ENCODE measurements at places on chromosomes 12 and 14.

DNA sequence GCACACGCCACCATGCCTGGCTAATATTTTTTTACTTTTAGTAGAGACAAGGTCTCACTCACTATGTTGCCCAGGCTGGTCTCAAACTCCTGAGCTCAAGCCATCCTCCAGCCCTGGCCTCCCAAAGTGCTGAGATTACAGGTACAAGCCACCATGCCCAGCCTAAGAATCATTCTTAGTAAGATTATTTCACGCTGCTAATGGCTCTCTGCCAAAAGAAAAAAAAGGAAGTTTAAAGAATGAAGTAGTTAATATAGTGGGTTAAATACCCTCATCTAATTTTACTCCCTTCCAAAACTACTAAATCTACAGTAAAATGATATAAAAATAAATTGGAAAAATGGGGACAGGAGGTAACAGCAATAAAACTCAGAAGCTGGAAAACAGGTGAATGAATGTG lies 2.6 kb downstream of the ETFRF1 start:
- no peak for DNase-seq

DNA sequence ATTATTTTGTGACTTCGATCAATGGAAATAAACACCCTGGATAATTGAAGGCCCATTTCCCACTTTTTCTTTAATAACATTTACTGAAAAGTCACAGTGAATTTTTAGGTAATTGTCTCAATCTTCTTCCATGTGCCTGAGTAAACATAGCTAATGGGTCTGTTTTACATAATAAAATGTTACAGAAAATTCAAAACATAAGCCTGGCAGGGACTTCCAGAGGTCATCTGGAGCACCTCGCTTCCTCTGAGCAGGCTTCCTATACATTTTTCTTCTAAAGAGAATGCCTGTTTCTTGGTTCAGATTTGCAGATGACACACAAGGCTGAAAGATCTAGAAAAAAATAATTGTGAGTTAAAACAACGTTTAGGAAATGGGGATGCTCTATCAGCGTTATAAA lies 183.8 kb upstream of the PDE3A start:
- no peak for DNase-seq

DNA sequence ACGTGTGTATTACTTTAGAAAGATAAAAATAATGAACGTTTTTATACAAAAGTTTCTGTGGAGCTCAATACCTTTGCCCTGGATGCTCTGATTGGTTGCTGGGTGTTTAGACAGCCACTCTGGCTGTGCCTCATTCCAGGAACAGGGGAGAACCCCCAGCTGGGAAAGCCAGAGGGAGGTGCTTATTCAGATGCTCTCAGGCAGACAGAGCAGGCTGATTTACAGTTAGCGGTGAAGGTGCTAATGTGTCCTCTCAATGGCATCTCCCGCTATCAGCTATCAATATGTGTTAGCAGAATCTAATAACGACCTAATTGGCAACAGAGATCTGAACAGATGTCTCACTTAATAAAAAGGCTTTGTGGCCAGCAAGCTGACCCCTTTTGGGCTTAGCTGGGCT lies 402.3 kb downstream of the NUAK1 start:
- DNase-seq, result no peak

DNA sequence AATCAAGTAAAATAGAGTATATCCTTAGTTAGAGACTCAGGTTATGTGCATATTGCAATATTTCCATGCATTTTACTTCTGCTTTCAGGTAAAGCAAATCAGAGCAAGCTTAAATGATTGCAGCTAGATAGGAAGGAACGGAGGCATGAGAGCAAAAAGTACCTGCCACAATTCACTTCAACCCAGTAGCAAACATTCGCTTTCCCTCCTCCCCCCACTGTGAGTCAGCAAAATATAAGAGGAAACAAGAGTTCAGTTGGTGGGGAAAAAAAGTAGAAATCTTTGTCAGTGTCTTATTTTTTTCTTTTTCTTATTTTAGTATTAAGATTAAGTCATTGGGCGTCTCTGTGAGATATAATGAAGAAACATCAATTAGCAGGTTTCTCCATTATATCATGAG lies 475.4 kb downstream of the NPAS3 start:
- no peak for DNase-seq

DNA sequence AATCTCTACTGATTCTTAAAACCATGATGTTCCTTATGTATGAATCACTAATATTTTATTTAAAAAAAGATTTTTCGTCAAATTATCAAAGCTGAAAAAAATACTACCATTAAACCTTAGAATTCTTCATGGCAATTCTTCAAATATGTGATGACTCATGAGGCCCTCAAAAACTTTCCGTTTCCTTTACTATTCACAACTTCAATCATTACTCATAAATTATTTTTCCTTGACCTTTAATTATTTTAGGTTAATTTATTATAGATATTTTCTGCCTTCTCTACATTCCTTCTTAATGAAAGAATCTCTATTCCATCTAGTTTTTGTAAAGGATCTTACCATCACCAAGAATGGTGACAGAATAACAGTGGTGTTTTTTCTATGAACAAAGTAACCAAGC lies 162.1 kb upstream of the SOX5 start:
- no peak for DNase-seq

GRCh38 chr12:67966560-67966959 lies 22.7 kb upstream of the IFNG-AS1 start:
- DNase-seq, result no peak

DNA sequence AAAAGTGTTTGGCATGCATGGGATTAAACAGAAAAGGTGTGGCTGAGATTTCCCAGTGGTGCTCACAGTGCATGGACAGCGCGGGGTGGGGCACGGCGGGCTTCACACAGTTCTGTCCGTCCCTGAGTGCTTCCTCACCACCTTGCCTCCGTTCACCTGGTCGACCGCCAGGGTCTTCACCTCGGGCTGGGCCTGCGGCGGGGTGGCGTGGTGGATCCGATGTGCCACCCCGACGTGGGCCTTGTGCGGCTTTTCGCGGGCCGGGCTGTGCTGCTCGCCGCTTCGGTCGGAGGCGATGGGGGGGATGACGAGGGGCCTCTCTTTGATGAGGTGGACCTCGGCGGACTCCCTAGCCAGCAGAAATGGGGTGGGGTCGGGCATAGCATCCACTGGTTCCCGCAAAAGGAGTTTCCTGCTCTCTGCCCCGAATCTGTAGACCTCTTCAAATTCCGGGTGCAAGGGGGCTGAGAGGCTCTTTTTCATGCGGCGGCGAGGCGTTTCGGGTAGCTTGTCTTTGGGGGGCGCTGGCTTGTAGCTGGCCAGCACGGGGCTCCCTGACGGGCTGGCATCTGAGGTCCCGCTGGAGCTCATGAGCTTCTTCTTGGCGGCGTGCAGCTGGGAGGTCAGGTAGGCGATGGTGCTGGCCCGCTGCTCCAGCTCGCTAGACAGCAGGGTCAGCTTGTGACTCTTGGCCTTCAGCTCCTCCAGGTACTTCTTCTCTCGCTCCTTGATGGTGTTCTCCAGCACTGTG lies 35.5 kb downstream of the CCDC92 start:
- DNase-seq, result no peak

DNA sequence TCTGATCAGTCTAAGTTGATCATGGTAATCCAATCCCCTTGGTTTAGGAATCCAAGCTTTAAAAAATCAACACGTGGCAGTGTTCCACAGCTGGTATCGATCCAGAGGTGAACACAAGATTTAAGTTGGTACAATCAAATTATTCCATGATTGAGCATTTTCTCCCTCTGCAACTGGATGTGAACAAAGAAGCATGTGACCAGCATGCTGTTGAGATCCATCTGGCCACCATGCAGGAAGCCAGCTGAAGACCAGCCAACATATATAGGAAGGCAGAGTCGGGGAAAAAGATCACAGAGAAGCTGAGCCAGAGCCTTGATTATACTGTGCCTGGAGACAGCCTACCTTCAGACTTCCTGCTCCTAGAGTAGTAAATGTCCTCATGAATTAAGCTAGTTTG lies 158.3 kb downstream of the SEC23A start:
- DNase-seq, result no peak

GRCh38 chr12:92726850-92727249 lies 24.1 kb downstream of the PLEKHG7 start:
- DNase-seq, result no peak

DNA sequence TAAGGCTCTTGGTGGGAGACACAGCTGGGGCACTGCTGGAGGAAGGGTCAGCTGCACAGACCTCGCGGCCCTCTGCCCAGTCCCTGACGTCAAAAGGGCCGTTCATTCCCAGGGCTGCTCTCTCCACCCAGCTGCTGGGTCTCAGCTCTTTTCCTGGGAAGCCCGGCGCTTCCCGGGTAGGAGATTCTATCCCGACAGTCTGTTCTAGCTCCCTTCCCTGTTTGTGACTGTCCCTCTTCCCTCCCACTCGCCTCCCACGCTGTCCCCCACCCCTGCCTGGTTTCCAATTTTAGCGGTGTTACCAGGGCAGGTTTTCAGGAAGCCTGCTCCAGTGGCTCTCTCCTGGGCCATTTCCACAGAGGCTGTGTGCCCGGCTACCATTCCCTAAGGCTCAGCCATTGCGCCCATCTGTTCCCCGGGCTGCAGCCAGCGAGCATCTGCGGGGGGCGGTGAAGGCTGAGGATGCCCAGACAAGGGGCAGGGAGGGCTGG lies 186.6 kb downstream of the CACNA1C start:
- DNase-seq, result no peak

- no peak for DNase-seq
These were observed 10.2 kb downstream of the ERG28 start for GRCh38 chr14:75650253-75651058.

DNA sequence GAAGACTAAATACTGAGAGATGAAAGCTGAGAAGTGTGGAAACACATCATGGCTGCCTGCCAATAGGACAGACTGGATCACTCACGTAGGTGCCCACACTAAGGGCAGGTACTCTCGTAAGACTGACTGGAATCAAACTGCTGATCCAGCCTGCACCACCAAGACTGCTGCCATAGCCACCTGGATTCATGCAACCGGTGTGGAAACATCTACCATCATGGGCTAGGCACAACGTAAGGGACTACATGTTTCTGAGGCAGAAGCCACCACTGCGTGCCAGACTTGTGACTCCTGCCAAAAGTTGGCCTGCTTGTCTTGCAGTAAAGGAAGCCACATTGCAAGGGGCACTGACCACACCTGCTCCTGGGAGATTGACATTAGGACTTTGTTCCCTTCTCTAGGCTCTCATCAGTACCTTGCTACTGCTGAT lies 3.8 kb downstream of the POMT2 start:
- DNase-seq, result no peak

DNA sequence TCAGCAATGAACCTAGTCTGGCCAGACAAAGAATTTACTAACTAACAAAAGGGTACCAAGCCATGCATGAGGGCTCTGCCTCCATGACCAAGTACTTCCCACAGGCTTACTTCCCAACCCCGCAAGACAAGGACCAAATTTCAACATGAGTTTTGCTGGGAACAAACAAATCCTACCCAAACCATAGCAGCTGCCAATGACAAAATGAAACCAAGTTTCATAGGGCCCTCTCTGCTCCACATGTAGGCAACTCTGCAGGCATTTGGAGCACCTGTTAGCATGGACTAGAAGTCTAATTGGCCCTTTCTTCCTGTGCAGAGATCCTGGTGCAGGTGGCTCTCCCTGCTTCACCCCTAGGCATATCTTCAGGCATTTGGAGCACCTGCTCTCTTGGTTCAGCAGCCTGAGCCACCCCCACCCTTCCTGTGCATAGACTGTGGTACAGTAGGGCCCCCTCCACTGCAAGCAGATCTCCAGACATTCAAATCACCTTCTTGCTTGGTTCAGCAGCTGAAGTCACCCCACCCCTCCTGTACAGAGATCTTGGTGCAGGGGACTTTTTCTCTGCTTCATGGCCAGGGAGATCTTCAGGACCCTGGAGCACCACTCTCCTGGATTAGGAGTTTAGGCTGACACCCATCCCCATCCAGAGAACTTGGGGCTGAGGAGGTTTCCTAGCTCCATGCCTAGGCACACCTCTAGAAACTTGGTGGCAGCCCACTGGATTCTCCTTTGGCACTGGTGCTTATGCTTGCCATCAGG lies 308.7 kb downstream of the RPAP3 start:
- DNase-seq, result no peak

DNA sequence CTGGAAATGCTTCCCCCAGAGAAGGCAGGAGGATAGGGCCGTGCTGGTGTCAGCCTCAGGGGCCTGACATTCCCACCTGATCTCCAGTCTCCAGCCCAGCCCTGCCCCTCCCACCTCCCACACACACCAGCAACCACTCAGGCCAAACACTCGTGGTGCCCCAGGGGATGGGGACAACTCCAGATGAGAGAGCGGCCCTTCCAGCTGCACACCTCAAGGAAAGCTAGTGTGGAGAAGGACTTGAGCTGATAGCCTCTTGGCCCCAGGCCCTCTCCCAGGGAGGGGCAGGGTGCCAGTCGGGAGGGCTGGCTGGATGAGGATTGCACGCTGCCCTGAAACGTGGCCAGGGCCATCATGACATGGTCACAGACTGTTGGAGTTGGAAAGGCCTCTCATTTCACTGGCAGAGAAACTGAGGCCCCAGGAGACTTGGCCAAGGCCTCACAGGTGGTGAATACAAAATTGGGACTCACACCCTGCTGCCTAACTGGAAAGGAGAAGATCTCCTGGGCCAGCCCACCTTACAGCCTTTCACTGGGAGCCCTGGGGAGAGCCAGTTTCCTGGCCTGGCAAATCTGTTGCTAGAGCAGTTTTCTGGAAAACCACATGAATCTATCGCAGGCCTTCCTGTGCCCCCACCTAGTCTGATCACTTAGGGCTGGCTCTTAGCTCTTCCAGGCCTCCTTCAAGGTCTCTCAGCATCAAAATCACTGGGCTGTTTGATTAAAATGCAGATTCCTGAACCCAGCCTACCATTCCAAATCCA lies 52.1 kb downstream of the IRF2BPL start:
- no peak for DNase-seq

DNA sequence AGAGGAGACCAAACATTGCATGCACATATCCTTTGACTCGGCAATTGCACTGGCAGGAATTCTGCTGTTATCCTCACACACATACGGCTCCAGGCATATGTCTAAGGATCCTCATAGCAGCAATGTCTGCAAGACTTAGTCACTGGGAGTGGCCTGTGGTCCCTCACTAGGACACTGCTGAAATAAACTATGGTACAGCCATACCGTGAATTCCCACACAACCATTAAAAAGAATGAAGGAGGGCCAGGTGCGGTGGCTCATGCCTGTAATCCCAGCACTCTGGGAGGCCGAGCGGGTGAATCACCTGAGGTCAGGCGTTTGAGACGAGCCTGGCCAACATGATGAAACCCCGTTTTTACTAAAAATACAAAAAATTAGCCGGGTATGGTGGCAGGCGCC lies 105.1 kb downstream of the ZFP36L1 start:
- DNase-seq, result no peak

DNA sequence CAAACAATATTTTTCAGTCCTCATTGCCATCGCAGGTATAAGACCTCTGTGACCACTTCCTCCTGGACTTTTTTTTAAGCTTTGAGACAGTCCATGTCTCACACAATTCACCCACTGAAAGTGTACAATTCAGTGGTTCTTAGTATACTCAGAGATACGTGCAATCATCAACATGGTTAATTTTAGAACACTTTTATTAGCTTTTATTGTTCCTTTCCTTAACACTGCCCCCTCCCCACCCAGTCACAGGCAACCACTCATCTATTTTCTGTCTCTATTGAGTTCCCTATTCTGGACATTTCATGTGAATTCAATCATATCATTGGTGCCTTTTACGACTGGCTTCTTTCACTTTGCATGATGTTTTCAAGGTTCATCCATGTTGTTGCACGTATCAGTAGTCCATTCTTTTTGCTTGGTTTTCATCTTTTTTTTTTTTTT lies 16.2 kb downstream of the NCKAP5L start:
- no peak for DNase-seq

- DNase-seq, result no peak
These were observed 17.1 kb downstream of the TMBIM4 start for GRCh38 chr12:66152732-66153131.
